Activated T-helper 1 cell treated with anti-CD3 and anti-CD28 coated beads, Interleukin-12 subunit alpha, Interleukin-12 subunit beta, Interleukin-2, Interleukin-4 antibody, amounts not matched to agents 30 ng/mL and 10 ng/mL and 1 ng/mL, durations not matched to agents 14 hours and 24 hours and 36 hours (primary cell): ENCODE measurements at places on chromosomes 11 and 22. TPM values are rescaled to one million over a fixed set of nuclear protein-coding genes. Genes with fewer than 3 reads are reported as not detected.

DNA sequence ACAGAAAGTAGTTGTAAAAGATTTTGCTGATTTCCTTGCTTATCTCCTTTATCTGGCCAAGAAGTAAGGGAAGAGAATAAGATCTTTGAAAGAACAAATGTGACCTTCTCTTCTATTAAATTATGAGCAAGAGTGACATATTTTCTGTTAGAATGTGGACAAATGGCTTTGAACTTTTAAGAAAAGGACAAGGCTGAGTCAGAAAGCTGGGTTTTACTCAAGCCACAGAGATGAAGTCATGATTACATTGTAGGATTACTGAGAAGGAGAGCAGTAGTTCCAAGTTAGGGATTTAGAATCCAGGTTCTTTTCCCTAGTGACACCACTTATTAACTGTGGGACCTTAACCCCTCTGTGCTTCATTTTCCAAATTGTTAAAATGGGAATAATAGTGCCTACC is 13.5 kb downstream of the CCDC90B start:
- no peak for DNase-seq

DNA sequence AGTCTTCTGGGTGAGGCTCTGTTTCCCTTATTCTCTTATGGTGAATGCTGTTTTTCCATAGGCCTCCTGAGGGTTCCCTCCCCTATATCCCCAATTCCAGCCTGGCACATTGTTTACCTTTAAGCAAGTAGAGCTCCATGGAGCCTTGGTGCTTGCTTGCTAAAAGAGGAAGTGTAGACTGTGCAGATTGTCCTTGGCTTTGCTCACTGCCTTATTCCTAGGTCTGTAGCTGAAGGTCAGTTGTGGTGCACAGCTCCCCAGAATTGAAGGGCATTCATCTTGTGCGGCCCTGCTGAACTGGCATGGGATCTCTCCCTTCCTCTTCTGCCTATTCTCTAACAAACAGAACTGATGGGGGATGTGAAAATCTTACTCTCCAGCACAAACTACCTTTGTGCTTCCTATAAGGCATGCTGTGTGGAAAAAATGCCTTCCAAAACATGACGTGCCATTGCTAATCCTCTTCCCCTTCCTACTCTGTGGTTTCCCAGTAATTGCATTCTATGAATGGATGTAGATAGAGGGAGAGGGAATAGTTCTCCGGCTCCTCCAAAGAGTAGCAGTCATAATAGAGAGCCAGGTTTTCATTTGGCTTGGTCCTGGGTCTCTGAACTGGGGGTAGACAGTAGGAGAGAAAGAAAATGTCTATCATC is 34.2 kb upstream of the PLET1 start:
- no peak for DNase-seq

SPI1 gene
- total RNA-seq: not detected in 2 replicates

C11orf65 gene
- total RNA-seq: 0.57 and 0.64 TPM in 2 replicates

DNA sequence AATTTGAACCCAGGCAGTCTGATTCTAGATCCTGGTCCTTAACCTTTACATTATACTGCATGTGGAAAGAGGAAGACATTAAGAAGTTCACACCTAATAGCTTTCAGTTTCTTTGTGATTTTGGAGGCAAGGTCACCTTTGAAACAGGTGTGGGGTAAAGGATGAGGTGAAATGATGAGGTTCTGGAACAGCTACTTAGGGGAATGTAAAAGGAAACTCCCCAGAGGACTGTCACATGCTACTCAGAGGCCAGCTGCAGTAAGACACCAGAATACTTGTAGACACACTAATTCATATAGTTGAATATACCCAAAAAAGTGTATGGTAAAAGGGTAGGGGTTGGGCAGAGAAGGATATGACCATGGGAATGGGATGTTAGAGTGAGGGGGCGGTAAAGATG is 5.4 kb downstream of the APIP start:
- DNase-seq: no peak

MMP1 gene
- total RNA-seq: not detected in 2 replicates

DNA sequence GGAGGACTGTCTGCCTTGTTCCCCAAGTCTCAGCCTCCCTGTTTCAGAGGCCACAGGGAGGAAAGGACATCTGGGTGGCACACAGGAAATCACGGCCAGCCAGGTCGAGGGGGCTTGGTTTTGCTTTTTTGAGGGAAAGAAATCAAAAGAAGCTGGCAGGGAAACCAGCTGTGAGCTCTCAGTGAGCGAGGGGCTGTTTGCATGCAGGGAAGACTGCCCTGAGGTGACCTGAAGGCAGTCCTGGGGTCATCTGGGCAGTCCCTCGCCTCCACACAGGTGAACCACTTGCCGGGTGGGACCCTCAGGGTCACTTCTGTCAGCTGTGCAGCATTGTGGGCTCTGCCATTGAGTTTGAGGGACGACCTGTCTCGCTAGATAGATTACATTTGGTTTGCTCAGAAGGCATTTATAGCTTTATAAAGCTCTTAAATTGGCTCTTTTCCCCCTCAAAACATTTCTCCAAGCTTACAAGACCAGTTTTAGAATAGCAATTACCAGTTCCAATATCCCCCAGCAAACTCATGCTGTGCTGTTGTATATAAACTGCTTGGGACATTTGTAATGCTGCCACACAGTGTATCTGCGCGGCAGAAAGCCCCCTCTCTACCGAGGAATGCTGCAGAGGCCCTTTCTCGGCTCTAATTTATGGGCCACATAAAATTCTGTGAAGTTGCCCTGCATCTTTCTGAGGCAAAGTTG is 28.3 kb downstream of the PKNOX2 start:
- no peak for DNase-seq

- no peak for DNase-seq
Measured at GRCh38 chr11:77068457-77069335, 1.9 kb downstream of the CAPN5 start.

DNA sequence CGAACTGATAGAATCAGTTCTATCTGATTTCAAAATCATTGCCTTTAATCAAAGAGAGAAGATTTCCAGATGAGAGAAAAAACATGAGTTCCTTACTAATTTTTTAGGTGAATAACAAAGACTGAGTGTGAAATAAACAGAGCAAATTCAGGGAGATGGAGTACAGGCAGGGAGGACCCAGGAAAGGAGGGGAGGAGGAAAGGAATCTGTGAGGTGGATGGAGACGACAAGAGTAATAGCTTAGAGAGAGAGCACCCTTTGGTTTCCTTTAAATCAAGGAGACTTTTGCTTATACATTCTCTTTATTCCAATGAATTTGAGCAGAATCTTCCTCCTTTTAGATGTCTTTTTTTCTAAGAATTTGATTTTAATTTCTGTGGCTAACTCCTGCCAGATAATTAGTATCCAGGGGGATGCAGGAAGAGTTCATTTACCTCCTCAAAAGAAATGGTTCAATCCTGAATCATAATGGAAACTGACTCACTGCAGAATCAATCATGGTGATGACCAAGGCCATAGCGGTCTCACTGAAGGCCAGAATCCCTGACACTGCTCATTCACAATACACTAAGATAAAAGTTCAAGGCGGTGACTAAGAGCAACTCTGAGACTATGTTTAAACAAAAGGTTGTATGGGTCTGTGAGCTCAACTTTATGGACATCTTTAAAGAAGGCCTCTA is 234.0 kb upstream of the ZC3H12C start:
- DNase-seq: no peak

LRRC4C gene
- not detected in 2 replicates for total RNA-seq

OR51L1 gene
- total RNA-seq: not detected in 2 replicates

- no peak for DNase-seq
Measured at GRCh38 chr22:46467006-46467405, 70.4 kb downstream of the CELSR1 start.

- no peak for DNase-seq
Measured at GRCh38 chr11:90465553-90465952, 242.7 kb upstream of the CHORDC1 start.

- no peak for DNase-seq
Measured at GRCh38 chr11:23688835-23689234, 808.0 kb upstream of the LUZP2 start.

GRCh38 chr11:34938611-34939010 is 22.2 kb downstream of the PDHX start:
- DNase-seq: no peak

DNA sequence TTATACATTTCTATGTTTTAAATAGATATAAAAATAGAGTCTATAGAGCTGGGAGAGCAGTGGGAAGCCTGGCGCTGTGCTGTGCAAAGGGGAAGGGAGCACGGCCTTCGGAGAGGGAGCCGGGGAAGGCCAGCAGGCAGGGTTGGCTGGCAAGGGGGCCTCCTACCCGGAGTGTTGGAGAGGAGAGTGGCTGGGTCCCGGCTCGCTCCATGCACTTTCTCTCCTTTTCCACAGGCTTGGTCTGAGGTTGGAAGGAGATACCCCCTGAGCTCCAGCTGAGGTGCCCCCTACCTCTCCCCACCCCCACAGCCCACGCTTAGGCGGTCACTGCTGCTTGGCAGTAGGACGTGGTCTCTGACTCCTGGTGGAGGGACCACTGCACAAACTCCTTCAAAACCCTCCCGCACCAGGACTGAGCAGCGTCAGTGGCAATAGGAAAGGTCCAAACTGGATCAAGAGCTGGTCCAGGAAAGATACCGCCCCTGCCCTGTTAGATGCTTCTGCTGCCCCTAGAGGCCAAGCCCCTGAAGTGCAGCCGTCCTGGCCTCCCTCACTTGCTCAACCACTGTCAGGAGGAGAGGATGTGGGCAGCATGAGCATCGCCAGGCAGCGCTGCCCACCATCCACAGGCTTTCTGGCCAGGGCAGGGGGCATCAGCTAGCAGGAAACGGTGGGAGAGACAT is 52.9 kb downstream of the SYT13 start:
- DNase-seq: peak; percentile 34

- no peak for DNase-seq
Measured at GRCh38 chr11:61309141-61309540, 14.0 kb upstream of the VWCE start.

DNA sequence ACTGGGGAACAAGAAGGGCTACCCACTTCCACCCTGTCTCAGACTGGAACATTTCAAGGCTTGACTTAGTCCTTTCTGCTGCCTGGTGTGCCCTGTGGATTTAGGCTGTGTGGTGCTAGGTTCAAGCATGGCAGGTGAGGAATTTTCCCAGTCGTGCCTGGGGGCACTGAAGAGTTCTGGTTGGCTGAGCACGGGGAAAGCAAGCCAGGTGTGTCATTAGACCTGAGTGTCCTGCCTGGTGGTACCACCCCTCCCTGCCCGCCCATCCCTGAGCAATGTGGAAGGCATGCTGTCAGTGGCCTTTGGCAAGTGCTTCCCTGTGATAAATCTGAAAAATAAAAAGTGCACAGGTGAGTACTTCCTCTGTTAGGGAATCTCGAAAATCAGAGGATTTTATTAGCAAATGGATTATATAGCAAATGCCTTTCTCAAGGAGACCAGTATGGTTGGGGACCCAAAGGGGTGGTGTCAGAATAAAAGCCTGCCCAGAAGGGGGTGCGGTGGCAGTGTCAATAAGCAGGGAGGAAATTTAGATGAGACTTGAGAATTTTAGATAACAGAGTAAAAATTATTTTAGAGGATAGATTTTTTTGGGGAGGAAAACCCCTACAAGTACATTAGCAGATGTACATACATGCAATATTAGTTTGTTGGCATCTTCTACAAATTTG is 22.8 kb downstream of the TEAD1 start:
- no peak for DNase-seq

- DNase-seq: no peak
Measured at GRCh38 chr22:18148293-18148965, 1.5 kb upstream of the USP18 start.

OR52H1 gene
- not detected in 2 replicates for total RNA-seq

DNA sequence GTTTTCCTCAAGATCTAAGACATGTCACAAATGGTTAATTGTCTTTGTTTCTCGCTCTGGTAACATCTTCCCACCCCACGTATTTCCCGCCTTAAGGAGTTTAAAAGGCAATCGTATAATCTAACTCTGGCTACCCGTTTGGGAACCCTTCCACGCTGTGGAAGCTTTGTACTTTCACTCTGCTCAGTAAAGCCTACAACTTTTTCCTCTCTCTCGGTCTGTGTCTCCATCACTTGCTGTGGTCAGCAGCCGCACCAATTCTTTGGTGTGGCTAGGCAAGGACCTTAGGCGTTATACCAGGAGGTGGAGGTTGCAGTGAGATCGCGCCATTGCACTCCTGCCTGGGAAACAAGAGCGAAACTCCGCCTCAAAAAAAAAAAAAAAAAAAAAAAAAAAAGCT is 1430.1 kb downstream of the LRRC4C start:
- no peak for DNase-seq

GRCh38 chr22:38162881-38163843 is 18.5 kb downstream of the PLA2G6 start:
- no peak for DNase-seq

NKAPD1 gene
- total RNA-seq: 29.1 and 33.0 TPM in 2 replicates

GRCh38 chr11:63445720-63446119 is 45.2 kb downstream of the PLAAT5 start:
- DNase-seq: no peak

MAML2 gene
- total RNA-seq: 10.0 and 10.1 TPM in 2 replicates

GLYATL1 gene
- total RNA-seq: not detected in 2 replicates

- no peak for DNase-seq
Measured at GRCh38 chr11:70307176-70307575, 36.7 kb downstream of the PPFIA1 start.

DNA sequence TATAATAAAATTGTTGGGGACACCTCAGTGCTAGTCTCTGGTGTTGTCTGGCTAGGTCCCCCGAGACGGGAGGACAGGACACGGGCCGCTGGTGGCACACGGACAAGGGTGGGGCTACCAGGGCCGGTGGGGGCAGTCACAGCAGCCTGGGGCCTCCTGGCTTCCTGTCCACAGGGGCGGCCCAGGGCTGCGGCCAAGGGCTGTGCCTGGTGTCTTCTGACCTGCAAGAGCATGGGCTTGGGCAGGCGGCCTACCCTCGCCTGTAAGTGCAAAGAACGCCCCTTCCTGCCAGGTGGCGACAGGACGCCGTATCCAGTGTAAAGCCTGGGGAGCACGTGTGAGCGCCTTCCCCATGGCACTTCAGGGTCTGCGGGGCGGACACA is 3.6 kb downstream of the LRFN4 start:
- no peak for DNase-seq

APOA4 gene
- total RNA-seq: not detected in 2 replicates

OVOL1 gene
- total RNA-seq: 0.10 and 0.36 TPM in 2 replicates

DNA sequence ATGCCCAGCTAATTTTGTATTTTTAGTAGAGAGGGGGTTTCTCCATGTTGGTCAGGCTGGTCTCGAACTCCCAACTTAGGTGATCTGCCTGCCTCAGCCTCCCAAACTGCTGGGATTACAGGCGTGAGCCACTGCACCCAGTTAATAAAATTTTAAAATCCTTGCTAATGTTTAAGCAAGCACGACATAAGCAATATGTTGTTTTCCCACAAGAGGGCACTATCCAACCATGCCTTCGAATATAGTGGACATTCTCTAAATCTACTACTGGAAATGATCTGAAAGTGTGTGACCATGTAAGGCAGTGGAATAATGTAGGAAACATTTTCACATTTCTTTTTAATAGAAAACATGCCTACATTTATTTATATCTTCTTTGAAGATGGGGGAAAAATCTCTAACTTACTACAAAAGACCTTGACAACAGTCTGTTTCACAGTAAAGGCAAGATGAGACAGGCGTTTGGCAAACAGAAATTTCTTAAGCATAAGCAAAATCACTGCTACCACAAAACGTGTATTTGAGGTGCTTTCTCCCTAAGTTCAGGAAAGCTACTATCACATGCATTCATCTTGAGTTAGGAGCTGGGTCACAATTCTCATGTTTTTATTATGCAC is 38.2 kb downstream of the PITPNB start:
- peak; percentile 11 for DNase-seq

- no peak for DNase-seq
Measured at GRCh38 chr11:108117746-108118371, 3.5 kb upstream of the ACAT1 start.

TUBA8 gene
- 1.1 and 1.5 TPM in 2 replicates for total RNA-seq

GRCh38 chr22:35534091-35534490 is 6.5 kb upstream of the RASD2 start:
- DNase-seq: no peak
